ENCODE measurements at places on chromosomes 3 and 15.

DNA sequence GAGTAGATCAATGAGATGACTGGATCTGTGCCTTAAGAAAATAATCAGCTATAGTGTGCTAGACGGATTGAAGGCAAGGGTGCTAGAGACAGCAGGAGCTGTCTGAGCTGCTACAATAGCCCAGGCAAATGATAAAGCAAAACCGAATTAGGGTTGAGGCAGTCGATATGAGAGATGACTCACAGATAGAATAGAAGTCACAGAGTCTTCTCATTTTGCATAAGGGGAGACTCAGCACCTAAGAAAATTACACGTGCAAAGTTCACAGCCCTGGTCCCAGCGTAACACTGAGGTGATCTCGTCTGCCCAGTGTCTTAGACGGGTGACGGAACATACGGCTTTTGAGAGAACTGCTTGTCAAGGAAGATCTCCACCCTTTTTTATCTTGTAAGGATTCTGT is 11.6 kb downstream of the LPP start:
- no peak for DNase-seq

DNA sequence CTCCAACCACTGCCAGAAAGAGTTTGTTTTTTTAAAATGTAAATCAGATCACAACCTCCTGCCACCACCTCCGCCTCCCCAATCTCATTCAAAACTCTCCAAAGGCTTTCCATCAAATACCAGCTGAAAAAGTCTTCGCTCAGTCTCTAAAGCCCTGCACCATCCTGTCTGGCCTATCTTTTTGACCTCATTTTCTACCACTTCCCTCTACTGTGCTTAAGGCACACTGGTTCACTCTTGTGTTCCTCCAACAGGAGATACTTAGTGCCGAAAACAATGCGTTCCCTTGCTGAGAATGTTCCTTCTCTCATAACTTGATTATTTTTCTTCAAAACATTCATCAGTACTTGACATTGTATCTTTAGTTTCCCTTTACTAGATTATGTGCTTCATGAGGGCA is 3.5 kb downstream of the BTBD1 start:
- no peak for DNase-seq

GRCh38 chr3:101521211-101521701 is 8.2 kb upstream of the SENP7 start:
- DNase-seq, result no peak

DNA sequence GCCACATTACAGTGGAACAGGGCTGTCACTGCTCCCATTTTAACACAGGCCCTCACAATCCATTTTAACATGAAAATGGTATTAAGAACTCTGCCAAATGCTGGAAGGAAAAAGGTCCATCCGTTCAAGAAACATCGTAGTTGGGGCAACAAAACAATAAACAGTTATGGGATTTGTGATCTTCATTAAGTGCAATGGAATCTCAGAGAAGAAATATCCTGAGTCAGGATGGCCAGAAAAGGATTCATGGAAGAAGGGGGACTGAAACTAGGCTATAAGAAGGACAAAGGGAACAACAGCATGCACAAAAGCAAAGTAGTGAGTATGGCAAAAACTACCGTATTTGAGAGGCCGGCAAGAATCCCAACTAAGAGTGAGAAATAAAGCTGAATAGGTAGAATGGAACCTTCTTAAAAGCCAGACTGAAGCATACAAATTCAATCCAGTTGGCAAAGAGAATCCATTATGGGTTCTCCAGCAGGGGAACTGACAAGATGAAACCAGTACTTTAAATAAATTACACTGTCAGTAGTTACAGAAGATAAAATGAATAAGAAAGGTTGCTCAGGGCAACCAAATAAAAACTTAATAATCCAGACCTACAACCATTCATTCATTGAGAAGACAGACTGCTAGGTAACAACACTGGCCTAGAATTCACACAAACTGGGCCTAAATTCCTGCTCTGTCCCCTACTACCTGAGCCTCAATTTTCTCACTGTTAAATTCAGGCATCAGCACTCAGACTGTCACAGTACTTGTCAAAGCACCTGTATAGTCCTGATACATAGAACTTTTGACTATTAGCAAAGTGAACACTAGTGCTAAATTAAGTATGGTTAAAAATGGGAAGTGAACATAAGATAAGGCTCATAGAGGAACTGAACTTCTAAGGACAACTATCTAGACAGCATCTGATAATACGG is 6.3 kb downstream of the TBL1XR1 start:
- no peak for DNase-seq

DNA sequence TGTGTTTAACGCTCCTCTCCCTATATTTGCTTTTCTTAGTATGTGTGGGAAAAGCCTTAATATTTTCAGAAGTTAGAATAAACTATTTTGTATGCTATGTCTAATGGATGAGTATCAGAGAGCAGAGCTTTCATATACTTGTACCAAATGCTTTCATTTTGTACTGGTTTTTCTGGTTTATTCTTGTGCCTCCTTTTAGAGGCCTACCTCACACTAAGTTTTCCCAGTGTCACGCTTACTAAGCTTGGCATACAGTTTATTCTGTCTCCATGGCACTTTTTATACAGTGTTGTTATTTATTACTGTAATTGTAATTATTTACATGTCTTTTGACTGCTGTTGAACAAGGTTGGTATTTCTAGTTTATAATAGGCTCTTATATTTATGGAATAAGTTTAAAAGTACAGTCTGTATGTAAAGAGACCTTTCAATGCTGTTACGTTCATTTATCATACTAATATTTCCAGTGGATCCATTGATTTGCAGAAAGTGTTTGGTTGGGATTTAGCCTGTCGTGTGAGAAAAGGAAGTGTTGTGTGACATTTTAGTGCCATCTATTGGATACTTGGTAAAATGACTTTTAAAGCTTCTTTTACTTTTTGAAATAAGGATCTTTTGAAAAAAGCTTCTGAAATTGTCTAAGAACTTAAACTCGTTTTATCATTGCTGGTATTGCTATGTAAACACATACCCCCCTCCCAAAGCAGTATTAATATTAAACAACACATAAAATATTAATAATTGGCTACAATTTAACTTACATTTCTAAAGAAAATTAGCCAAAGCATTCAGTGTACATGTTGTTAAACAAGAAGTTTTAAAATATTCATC is 5.2 kb upstream of the EBLN2 start:
- DNase-seq, result no peak

GRCh38 chr3:111979434-111980038 is 710 bp downstream of the ABHD10 start:
- no peak for DNase-seq

DNA sequence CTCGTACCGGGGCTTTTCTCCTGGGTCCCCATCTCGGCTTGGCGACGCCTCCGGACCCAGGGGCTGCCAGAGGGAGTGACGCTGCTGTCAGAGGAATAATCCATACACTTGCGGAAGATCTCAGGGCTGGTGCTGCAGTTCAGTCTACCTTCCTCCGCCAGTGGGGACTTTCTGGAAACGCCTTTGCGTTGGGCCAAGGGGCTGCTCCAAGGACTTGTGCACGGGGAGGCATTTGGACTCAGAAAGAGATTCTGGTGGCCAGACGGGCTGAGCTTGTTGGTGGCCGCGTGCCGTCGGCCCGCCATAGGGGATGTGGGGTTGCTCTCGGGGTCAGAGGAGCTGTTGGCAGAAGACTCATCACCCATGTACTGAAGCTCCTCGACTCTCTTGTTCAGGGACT is 21.8 kb downstream of the LARP6 start:
- DNase-seq, result no peak

GRCh38 chr3:193885832-193886231 is 250.1 kb upstream of the HES1 start:
- no peak for DNase-seq

- no peak for DNase-seq
Measured at GRCh38 chr3:156271508-156271907, 151.1 kb downstream of the KCNAB1 start.

- DNase-seq, result no peak
Measured at GRCh38 chr3:46400000-46400734, 6.7 kb downstream of the CCR5AS start.

DNA sequence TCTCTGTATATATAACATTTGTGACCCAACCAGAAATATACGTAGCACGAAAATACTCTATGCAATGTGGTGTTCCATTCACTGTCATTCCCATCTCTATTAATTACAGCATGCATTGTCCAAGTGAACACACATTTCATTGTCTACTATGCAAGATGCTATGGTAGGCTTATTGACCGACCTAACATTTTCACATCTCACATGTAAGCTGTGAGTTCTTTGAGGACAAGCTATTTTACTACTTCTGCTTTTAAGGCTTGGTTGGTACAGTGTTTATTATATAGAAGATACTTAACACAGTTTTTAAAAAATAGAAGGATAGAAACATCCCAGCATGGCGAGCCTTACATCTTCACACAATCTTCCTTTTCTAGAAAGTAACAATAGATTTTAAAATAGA is 164.4 kb downstream of the KLHL25 start:
- DNase-seq, result no peak

- no peak for DNase-seq
Measured at GRCh38 chr3:104032283-104032682, 1334.4 kb upstream of the ALCAM start.

- DNase-seq, result no peak
Measured at GRCh38 chr15:64949383-64950186, 37.9 kb downstream of the ANKDD1A start.

GRCh38 chr15:58441376-58442070 is 9.7 kb downstream of the LIPC start:
- no peak for DNase-seq

DNA sequence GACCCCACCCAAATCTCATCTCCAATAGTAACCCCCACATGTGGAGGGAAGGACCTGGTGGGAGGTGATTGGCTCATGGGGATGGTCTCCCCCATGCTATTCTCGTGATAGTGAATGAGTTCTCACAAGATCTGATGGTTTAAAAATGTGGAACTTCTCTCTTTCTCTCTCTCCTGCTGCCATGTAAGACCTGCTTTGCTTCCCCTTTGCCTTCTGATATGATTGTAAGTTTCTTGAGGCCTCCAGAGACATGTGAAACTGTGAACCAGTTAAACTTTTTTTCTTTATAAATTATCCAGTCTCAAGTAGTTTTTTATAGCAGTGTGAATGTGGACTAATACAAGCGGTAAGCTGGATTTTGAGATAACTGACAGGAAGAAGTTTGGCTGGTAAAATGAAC is 60.3 kb upstream of the MBNL1 start:
- no peak for DNase-seq

- no peak for DNase-seq
Measured at GRCh38 chr3:67655364-67656121, 1.1 kb upstream of the SUCLG2 start.

DNA sequence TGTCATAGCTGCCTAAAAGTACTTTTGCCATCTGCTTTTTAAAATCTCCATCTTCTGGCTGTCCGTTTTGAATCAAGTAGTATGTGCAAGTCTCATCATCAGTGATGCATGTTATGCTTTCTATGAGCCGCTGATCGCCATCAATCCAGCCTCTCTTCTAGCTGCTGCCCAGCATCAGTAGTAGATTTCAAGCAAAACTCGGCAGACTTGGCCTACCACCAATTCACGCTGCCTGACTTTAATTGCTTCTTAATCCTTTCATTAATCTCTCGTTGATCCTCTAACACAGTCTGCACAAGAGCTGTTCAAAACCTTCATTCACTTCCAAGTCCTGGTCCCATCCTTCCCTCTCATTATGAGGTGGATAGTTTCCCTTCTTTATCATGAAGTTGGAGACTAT is 104.9 kb downstream of the NSUN3 start:
- DNase-seq, result no peak

DNA sequence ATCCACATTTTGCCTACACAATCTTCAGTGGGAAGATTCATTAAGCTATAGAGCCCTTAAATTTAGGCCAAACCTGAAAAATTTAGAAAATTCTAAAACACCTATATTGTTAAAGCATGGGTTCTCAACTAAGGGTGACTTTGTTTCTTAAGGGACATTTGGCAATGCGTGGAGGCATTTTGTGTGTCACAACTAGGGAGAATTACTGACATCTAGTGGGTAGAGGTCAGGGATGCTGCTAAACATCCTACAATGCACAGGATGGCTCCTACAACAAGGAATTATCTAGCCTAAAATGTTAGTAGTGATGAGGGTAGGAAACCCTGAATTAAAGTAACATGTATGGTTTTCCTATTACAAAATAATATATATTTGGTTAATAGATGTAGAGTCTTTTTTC is 55.8 kb downstream of the TBC1D5 start:
- DNase-seq, result no peak

DNA sequence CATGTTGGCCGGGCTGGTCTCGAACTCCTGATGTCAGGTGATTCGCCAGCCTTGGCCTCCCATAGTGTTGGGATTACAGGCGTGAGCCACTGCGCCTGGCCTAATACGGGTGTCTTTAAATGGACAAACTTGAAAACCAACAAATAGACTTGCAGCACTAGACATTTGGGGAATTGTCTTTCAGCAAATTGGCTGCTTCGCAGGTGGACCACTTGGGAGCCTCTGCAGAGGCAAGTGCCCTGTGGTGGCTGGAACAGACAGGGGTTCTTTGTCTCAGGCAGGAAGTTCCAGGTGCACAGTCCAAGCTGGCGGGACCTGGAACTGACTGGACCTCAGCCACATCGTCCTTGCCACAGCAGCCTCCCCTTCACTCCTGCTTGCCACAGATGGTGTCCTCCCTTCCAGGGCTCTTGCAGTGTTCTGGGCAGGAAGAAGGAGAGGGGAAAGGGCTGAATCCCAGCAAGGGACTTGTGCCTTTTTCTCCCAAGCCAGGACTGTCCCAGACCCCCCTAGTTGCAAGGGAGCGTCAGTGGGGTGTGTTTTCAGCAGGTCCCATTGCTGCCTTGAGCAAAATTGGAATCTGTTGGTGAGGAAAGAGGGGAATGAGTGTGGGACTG is 94.3 kb downstream of the TBC1D2B start:
- DNase-seq, result no peak
